ENCODE measurements at places on chromosomes 1 and 21.

DNA sequence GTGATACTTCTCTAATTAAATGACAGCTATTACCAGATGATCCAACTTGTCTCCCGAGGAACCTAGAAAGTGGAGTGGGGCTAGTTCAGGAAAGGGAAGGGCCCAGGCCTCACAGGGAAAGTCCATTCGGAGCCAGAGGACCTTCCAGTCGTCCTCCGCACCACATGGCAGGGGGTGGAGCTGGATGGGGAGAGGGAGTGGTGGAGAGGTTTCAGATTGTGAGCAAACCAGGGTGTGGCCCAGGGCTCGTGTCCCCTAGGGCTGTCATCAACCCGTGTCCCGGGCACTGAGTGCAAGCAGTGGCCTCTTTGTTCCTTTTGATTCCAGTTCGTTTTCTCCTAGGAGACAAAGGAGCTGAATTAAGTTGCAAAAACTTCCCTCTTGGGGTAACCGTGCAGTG, 114.9 kb downstream of the HUNK start:
- DNase-seq, result no peak

- no peak for DNase-seq
Observed at GRCh38 chr1:10561955-10562354, 87.2 kb downstream of the PEX14 start.

DNA sequence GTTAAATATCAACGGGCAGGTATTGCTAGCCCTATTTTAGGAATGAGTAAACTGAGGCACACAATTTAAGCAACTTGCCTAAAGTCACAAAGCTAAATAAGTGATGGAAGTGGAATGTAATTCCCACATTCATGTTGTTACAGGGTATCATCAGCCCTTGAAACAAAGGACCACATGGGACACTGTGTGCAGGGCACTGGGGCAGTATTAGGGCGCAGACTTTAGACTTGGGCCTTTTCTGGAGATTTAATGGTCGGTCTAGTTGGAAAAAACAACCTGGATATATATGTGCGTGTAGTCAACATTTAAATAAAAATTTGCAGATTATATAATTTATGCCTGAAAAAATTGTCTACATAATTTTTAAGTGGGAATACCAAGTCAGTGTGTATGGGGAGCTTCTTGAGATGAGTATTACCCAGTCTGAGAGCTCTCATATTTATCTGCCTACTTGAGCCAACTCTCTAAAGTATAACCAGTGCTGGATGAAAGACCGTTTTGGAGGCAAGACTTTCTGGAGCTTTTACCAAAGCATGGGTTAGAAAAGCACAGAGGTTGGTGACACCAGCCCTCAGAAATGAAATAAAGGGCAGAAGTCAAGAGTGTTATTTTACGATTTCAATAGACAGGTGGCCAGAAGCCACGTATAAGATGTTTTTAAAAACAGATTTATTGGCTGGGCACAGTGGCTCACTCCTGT, 1.6 kb downstream of the KDM1A start:
- DNase-seq, result no peak

- no peak for DNase-seq
Observed at GRCh38 chr1:147626739-147627138, 43.6 kb downstream of the ACP6 start.

DNA sequence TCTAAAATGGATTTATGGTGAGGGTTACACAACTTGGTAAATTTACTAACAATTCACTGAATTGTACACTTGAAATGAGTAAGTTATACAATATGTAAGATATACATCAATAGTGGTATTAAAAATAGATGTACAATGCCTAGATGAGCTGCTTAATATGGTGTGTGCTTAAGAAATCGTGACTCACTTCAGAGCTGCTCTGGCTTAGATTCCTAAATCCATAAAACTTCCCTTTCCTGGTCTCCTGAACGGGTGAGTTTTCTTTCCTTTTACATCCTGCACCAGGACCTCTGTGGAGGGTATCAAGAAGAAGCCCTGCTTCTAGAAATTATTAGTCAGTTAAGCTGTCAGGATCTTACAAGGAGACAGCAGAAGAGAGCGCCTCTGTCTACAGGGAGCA, 30.4 kb downstream of the H3-3A start:
- DNase-seq, result no peak

GRCh38 chr1:67687198-67687545, 2.2 kb downstream of the GADD45A start:
- no peak for DNase-seq

DNA sequence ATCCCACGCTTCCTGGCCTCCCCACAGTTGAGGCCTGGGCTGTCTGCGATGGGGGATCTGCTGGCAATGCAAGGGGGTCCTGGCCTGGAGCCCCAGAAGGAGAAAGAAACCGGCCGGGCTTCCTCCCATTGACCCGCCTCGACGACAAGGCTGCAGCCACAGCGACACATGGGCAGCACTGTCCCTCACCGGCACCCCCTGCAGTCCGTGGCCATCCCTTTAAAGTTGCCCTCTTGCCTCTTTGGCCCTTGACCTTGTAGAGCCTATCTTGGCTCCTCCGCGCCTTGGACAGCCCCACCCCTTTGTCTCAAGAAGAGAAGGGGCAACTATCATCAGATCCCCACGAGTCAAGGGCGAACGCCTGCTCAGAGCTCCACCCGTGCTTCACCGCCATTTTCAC, 106.0 kb downstream of the CASZ1 start:
- DNase-seq, result no peak

DNA sequence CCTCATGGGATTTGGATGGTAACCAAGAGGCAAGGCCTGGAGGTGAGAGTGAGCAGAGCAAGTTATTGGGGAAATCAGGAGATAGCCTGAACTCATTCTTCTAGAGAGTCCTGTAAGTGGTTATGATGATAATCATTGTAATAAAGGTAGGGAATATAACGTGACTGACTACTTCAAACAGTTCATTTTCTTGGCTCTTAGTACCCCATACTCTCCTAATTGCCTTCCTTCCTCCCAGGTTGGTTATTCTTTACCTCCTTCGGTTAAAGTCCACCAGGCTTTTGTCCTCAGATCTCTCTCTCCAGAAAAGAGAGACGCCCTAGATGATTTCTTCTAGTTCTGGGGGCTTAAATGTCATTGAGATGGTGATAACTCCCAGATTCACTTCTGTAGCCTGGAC, 35.3 kb downstream of the KIF1B start:
- DNase-seq, result no peak

- DNase-seq, result no peak
Observed at GRCh38 chr1:5828308-5828935, 163.8 kb downstream of the NPHP4 start.

Data from cerebellar nuclear complex (tissue), 1 donor.